NCI-H226 (cell line): ENCODE measurements at places on chromosomes 2 and 18.

DNA sequence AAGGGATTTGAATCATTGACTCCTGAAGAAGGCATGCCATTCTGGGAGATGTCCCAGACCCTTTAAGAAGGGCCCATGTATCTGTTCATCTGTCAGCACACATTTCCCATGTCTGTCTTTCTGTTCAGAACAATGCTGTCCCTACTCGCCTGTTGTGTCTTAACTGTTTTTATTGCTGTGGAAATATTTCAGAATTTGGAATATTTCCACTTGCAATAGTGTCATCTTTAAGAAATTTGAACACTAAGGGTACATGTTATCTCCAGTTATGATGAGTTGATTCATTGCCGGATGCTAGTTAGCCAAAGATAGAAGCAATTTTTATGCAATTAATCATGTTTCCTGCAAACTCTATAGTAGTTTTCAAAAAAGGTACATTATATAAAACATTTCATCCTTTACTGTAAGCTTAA, 36.9 kb upstream of the NT5C1B start:
- DNase-seq: peak; percentile 70

DNA sequence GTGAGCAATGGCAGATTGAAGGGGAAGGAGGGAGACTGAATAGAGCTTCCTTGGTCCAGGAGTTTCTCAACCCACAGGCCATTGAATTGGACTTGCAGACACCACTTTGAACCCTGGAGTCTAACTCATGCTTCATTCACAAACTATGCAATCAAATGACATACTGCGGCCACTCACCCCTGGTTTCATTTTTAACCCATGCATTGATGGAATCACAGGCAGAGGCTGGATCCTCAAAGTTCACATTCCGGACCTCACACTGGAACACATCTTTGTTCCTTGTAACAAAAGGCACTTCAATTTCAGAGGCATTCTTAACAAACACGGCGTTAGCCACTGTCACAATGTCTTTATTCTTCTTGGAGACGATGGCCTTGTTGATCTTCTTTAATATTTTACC, 40.7 kb downstream of the MRPL44 start:
- DNase-seq: no peak

- peak; percentile 15 for DNase-seq
These were observed 260.5 kb downstream of the CCDC85A start for GRCh38 chr2:56444339-56444738.

DNA sequence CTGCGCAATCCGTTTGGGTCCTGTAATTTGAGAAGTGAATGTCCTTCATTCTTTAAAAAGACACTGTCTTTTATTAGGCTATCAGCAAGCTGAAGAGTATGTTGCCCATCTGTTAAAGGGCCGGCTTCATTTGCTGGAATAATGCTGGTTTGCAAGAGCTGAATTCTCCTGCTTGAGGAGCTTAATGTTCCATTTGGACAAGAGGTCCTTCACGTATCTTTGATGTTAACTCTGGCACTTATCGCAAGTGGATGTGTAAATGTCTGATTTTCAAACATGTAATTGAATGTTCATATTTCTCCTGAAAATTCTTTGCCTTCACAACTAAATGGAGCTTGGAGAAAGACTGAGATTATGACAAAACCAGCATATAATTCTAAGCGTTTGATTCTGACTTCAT, 280.8 kb upstream of the NRP2 start:
- DNase-seq: no peak

DNA sequence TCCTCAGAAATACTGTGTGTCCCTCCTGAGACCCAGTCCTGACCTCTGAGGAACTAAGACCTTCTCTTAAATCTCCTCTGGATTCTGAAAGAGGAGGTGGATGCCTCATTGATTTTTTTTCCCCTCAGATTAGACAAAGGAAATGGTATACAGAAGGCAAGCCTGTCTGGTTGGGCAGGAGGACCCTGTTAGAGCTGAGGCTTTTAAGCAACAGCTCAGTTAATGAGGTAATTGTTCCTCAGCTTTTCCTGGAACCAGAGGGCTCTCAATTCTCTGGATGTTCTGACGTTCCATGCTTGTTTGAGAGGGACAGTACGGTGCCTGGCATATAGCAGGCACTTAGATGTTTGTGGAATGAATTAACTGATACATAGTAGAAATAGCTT, 61.7 kb upstream of the MCFD2 start:
- no peak for DNase-seq

DNA sequence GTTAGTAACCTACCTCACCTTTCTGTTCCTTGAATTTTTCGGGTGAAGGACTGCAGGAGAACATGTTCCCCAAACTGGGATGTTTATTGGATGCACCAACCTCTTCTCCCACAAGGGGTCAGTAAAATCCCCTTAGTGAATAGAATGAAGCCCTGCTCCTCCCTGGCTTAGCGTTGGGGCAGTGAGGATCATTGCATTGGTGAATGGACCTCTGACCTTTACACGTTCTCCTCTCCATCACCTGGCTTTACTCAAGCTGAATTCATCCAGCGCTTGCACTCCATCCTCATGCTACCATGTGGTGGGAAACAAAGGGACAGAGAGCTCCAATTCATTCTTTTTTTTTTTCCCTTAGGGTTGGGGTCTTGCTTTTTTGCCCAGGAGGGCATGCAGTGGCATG, 157.2 kb downstream of the MIB1 start:
- DNase-seq: peak; percentile 56

- DNase-seq: no peak
These were observed 491.3 kb downstream of the DPP10 start for GRCh38 chr2:114933671-114934241.

GRCh38 chr2:193377789-193378188, 1183.1 kb upstream of the TMEFF2 start:
- peak; percentile 33 for DNase-seq

DNA sequence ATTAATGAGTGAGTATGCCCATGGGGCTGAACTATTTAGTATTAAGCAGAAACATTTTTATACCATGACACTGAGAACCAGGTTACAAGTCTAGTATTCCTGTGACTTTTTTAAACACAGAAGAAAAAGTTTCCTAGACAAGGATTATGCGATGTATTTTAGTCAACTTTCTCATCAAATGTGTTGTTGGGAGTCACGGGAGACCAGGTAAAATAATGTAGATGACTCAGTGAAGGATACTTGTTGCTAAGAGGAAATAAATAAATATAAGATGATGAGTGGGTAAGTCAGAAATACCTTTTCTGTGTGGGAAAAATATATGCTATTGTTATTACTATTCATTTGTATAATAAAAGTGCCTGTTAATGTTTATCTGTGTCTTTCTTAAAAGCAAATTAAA, 23.4 kb downstream of the MBD5 start:
- peak; percentile 9 for DNase-seq

GRCh38 chr2:18435426-18436037, 124.9 kb downstream of the RDH14 start:
- peak; percentile 21 for DNase-seq

DNA sequence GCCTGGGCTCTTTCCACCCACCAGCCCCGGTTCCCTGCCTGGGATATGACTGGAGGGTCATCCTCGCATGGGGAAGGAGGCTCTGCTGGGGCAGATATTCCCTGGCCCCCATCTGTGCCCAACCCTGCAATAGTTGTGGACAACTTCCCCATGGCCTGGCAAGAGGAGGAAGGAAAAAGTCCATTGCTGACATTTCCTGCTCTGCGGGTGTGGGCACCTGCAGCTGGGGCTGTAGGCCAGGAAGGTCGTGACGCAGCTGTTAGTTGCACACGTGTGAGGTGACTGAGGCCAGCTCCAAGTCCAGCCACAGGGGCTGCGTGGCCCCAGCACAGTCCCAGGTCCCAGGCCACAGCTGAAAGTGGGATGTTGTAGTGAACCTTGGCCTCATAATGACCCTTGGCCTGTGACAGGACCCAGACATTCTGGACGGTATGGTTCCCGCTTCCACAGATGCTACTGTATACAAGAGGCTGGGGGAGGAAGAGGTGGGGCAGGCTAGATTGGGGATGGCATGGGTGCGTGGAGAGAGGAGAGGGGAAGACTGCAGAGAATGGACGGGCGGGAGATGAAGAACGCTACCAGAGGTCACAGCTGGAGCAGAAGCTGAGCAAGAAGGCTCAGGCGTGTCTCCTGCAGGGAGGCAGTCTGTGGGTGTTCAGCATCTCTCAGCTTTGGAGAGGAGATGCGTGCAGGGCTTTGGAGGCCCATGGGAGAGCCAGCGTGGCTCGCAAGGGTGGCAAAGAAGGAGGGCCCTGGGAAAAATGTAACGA, 22.1 kb downstream of the OTOF start:
- no peak for DNase-seq

DNA sequence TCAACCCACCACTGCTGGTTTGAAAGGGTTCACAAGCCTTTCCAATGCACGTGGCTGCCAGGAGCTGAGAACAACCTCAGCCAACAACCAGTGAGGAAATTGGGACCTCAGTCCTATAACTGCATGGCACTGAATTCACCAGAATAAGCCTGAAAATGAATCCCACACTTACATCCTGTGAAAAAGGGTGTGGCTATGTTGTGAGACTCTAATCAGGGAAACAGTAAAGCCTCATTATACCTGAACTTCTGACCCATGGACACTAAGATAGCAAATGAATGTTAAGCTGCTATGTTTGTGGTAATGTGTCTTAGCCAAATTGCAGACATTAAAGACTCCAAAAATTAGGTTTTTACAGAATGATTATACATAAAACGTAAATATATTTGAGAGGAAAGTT, 515.8 kb downstream of the IRS1 start:
- no peak for DNase-seq

GRCh38 chr2:69966496-69966895, 5.1 kb upstream of the ASPRV1 start:
- no peak for DNase-seq

DNA sequence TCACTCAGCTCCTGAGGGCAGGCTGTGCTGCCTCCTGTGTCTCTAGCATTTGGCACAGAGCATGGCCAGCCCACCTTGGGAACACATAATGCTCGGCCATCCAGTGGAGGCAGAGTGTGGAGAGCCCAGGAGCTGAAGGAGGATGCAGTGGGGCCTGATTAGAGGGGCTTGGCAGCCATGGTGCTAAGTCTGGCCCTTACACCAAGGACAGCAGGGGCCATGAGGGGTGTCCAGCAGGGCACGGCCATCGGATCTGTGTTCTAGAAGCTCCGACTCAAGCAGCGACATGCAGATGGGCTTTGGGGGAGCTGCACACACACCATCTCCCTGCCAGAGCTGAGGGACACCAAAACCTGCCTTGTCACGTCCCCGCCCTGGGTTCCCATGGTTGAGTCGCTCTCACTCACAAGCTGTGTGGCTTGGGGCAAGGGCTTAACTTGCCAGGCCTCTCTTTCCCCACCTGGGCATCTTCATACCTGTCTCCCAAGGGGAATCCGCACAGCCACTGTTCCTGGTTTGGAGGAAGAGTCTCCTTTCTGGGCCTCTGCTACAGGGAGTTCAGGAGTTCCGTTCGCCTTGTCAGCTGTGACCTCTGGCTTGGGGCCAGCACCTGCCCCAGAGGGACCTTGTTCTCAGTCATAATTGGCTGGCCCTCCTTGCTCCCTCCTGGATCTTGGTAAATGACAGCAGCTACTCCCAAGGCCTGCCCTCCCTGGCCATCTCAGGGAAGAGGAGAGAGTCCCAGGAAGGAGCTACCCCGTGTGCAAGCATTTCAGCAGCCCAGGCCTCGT, 1.3 kb upstream of the TOGARAM2 start:
- DNase-seq: no peak

DNA sequence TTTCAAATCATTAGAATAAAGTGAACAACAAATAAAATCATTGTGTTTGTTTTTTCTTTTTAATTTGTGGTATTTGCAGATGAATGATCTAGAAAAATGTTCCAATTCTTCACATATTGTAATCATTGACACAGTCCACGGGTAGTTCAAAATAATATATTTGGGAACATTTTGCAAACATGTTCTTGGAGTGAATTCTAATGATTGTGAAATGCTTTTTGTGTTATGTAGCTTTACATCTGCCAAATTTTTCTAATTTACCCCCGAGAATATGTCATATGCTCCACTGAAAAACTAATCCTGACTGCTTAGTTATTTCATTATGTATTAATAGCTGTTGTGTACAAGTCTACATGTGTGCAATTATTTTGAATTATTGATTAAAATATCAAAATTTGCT, 1468.4 kb upstream of the NXPH2 start:
- no peak for DNase-seq

- no peak for DNase-seq
These were observed 86.7 kb downstream of the TMEM18 start for GRCh38 chr2:590214-591175.

GRCh38 chr18:48953104-48953706, 2.4 kb upstream of the SMAD7 start:
- DNase-seq: no peak

GRCh38 chr2:127604986-127605385, 41.0 kb upstream of the GPR17 start:
- no peak for DNase-seq

DNA sequence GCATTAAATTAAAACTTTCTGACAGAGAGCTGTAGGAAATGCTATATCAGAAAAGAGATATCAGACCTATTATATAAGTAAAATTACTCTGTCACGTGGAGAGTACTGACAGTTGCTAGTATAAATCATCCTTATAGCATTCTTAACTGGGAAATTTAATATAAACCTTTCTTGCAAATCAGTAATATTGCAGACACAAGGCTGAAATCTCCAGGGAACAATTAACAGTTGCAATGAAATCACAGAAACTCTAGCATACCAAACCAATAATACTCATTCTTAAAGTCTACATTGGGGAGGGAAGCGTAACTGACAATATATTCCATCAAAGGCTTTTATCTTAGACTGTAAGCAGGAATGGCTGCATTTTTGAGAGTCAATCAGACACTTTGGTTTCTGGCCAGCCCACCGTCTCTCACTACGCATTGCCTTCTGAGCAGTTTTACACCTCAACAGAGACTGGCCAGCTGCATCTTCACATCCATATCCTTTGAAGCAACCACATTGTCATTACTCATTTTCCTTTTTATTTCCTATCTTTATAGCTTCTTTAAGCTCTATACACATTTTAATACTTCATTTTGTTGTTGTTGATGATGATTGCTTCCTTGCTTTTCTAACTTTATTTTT, 536.0 kb upstream of the CDH2 start:
- DNase-seq: no peak

GRCh38 chr2:10412380-10412779, 35.7 kb downstream of the ODC1 start:
- peak; percentile 62 for DNase-seq

DNA sequence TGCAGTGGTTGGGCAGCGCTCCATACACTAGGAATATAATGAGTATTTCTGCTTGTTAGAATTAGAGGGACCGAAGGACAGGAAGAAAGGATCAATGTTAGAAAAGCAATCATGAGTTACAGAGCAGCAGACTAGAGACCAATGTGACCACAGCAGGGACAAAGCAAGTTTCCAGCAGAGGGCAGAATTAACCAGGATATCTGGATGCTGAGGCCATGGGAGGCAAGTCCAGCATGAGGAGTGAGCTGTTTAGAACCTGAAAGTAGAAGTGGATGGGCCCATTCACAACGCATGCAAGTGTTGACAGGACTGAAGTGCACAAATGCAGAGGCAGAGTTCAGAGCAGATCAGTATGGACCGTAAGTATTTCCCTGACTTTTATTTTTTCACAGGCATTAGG, 910.4 kb upstream of the GYPC start:
- no peak for DNase-seq

DNA sequence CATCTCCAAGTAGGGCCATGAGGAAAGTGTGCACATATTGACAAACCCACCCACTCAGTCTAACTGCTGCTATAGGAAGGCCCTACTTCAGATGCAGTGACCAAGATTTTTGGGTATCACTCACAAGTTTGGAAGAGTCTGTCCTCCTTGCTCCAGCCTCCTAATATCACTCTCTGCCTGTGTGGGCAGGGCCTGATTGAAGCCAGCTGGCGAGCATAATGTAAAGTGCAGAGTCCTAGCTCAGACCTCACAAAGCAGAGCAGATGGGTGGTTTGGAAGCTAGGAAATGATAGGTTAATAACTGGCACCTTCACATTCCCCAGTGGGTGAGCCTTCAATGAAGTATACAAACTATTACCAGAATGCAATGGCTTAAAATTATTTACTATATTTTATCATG, 11.2 kb upstream of the SULT1C3 start:
- DNase-seq: no peak
